Muscle of leg (tissue), 16 donors: ENCODE measurements at places on chromosomes 6 and 20. TPM values are rescaled to one million over a fixed set of nuclear protein-coding genes. Genes with fewer than 3 reads are reported as not detected.

Gene PCIF1
- 23.4 TPM for polyA plus RNA-seq

DNA sequence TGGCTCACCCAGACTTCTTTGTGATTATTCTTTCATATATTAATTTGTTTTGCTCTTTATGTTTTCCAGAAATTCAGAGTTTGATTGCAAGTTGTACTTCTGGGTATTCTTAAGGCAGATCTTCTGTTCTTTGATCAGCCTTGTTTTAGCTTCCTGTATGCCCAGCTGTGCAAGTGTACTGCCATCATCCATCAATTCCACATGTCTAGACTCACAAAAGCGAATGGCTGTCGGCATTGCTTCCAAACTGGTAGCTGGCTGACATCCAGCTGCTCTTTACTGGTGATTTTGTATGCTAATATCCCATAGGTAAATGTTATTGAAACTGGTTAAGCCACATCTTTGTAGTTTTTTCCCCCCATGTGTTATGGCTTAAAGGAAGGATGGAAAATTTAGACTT, 1084.8 kb upstream of the CITED2 start:
- no peak overlapping the region for H3K27ac ChIP-seq
- H3K4me3 ChIP-seq, result no peak overlapping the region
- H3K36me3 ChIP-seq, result no peaks in the 10 kb centered on the region
- no peaks in the 10 kb centered on the region for H3K4me1 ChIP-seq

Gene LIME1
- 4.1 TPM for polyA plus RNA-seq

- H3K4me1 ChIP-seq, result peaks cover 14% of the 10 kb centered on the region
- H3K27ac ChIP-seq, result peak overlapping the region; percentile 51
These were observed 33.7 kb upstream of the SIRPA start for GRCh38 chr20:1861347-1861976.

Gene PSORS1C2
- polyA plus RNA-seq, result not detected

GRCh38 chr6:145948328-145948727, 15.8 kb downstream of the SHPRH start:
- H3K36me3 ChIP-seq, result peaks cover 23% of the 10 kb centered on the region
- no peaks in the 10 kb centered on the region for H3K4me1 ChIP-seq
- no peaks in the 10 kb centered on the region for H3K27me3 ChIP-seq
- H3K4me3 ChIP-seq, result no peak overlapping the region
- DNase-seq, result no peak

DNA sequence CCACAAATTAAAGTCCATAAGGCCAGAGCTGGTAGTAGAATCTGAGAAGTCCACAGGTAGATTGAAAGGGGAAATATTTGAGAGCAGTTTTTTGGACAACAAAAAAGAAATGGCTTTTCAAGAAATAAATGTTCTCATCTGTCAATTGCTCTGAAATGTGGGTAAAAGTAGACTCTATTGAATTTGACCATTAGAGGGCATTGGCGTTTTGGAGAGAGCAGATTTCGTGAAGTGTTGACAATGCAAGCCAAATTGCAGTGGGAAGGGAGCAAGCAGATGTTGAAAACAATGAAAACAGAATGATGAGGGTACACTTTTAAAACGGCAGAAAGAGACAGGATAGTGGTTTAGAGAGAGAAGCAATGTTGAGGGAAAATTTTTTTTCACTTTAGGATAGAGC, 149.1 kb upstream of the FAM83B start:
- no peaks in the 10 kb centered on the region for H3K4me1 ChIP-seq
- no peak overlapping the region for H3K27ac ChIP-seq
- H3K27me3 ChIP-seq, result no peaks in the 10 kb centered on the region
- no peaks in the 10 kb centered on the region for H3K36me3 ChIP-seq

DNA sequence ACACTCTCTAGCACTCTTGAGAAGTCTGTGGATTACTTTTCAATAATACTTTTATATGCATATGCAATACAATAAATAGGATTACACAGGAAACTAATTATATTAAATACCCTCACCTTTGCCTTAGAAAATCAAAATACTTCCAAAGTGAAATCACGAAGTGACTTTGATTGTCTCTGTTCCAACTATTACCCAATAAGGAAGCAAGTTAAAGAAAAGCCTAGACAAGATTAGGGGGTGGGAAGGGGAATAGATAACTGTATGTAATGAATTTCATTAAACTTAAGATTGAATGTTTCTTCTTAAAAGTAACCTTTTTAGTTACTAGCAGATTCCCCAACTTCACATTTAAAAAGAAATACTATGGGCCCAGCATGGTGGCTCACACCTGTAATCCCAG, 66.6 kb upstream of the SOX4 start:
- no peaks in the 10 kb centered on the region for H3K36me3 ChIP-seq
- peaks cover 4% of the 10 kb centered on the region for H3K4me1 ChIP-seq
- DNase-seq, result no peak
- no peak overlapping the region for H3K27ac ChIP-seq
- H3K27me3 ChIP-seq, result no peaks in the 10 kb centered on the region

Gene PREX1
- polyA plus RNA-seq, result 21.1 TPM

DNA sequence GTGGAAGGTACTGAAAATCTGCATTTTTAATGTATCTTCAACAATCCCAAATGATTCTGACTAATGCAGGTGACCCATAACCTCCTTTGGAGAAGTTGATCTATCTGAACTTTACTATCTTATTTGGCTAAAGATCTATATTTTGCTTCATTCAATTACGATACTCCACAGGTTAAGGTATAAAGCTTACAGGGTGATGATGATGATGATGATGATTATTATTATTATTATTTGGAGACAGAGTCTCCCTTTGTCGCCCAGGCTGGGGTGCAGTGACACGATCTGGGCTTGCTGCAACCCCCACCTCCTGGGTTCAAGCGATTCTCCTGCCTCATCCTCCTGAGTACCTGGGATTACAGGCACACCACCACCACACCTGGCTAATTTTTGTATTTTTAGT, 13.1 kb downstream of the TOP1 start:
- H3K36me3 ChIP-seq, result no peaks in the 10 kb centered on the region
- H3K4me3 ChIP-seq, result no peak overlapping the region
- DNase-seq, result no peak
- no peaks in the 10 kb centered on the region for H3K27me3 ChIP-seq
- H3K27ac ChIP-seq, result no peak overlapping the region

DNA sequence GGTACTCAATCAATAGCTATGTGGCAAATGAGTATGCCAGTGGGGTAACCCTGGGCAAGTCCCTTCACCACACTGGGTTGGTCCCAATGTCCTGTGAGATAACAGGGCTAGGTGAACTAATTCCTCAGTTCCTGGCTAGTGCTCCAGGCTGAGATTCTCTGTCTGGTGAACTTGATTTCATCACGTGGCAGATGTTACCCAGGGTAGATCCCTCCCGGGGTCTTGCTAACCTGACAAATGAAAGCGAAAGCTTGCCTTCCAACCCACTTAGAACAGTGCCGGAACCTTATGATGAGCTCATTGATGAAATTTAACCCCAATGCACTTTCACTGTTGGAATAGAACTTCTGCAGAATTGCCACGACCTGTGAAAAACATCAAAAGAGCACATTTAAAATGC, 6.6 kb upstream of the ANKRD60 start:
- H3K36me3 ChIP-seq, result peaks cover 7% of the 10 kb centered on the region
- no peak for DNase-seq

- H3K4me1 ChIP-seq, result peaks cover 23% of the 10 kb centered on the region
- no peaks in the 10 kb centered on the region for H3K36me3 ChIP-seq
- no peaks in the 10 kb centered on the region for H3K27me3 ChIP-seq
- H3K27ac ChIP-seq, result no peak overlapping the region
These were observed 21.0 kb upstream of the RNF24 start for GRCh38 chr20:4036351-4036750.

- peak overlapping the region; percentile 78 for H3K4me3 ChIP-seq
- no peaks in the 10 kb centered on the region for H3K27me3 ChIP-seq
- H3K4me1 ChIP-seq, result peaks cover 5% of the 10 kb centered on the region
- peak; percentile 46 for DNase-seq
These were observed 1.8 kb downstream of the REV3L start for GRCh38 chr6:111480988-111481822.

- H3K4me1 ChIP-seq, result peaks cover 8% of the 10 kb centered on the region
- no peaks in the 10 kb centered on the region for H3K27me3 ChIP-seq
- H3K27ac ChIP-seq, result no peak overlapping the region
- H3K4me3 ChIP-seq, result no peak overlapping the region
- peaks cover 62% of the 10 kb centered on the region for H3K36me3 ChIP-seq
These were observed 28.4 kb downstream of the BRPF3 start for GRCh38 chr6:36224918-36225461.

Gene OLIG3
- polyA plus RNA-seq, result not detected

Gene OPRM1
- polyA plus RNA-seq, result not detected

Gene LKAAEAR1
- not detected for polyA plus RNA-seq

Gene ZNF831
- 0.14 TPM for polyA plus RNA-seq

DNA sequence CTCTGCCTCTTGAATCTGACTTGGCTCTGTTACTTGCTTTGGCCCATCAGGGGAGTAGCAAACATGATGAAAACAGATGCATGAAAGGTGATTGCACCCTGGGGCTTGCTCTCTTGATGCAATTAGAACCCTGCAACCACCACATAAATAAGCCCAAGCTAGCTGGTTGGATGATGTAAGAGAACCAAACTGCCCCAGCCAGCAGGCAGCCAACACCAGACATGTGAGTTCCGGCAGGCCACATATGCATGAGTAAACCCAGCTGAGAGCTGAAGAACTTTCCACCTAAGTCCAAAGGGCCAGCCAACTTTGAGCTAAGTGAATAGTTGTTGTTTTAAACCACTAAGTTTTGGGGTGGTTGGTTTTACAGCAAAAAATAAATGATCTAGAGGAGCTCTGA, 268.4 kb downstream of the FARS2 start:
- no peaks in the 10 kb centered on the region for H3K36me3 ChIP-seq
- H3K27me3 ChIP-seq, result no peaks in the 10 kb centered on the region
- no peak overlapping the region for H3K4me3 ChIP-seq
- H3K4me1 ChIP-seq, result no peaks in the 10 kb centered on the region
- DNase-seq, result no peak

Gene GFRA4
- polyA plus RNA-seq, result not detected

Gene FOXC1
- polyA plus RNA-seq, result 2.4 TPM

GRCh38 chr6:4359108-4359730, 223.8 kb upstream of the ECI2 start:
- no peak overlapping the region for H3K4me3 ChIP-seq
- no peaks in the 10 kb centered on the region for H3K27me3 ChIP-seq
- no peak for DNase-seq
- no peaks in the 10 kb centered on the region for H3K36me3 ChIP-seq
- peaks cover 15% of the 10 kb centered on the region for H3K4me1 ChIP-seq

Gene HCRTR2
- polyA plus RNA-seq, result not detected

DNA sequence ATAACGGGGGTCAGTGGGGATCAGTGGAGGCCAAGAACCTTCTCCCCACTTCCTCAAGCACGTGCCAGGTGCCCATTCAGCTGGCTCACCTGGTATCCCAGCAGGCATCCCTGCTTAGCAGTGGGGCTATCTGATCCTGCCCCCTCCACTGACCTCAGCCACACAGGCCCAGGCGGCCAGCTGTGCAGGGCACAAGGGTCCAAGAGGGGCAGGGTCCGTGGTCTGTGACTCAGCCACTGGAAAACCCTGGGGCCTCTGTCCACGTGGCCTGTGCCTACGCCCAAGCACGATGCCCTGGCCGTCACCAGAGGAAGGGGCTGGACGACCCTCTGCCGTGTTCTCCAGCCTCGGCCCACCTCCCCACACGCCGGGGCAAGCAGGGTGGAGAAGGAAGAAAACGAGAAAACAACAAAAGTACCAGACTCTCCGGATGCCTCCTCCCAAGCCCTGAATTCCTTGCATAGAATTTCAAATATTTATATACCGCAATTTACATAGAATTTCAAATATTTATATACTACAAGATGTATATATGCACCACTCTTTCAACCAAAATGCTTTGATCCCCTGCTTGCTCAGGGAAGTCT, 12.1 kb downstream of the PXDC1 start:
- no peaks in the 10 kb centered on the region for H3K27me3 ChIP-seq
- no peak for DNase-seq
- no peak overlapping the region for H3K27ac ChIP-seq
- H3K4me1 ChIP-seq, result peaks cover 24% of the 10 kb centered on the region
- H3K36me3 ChIP-seq, result peaks cover 51% of the 10 kb centered on the region

DNA sequence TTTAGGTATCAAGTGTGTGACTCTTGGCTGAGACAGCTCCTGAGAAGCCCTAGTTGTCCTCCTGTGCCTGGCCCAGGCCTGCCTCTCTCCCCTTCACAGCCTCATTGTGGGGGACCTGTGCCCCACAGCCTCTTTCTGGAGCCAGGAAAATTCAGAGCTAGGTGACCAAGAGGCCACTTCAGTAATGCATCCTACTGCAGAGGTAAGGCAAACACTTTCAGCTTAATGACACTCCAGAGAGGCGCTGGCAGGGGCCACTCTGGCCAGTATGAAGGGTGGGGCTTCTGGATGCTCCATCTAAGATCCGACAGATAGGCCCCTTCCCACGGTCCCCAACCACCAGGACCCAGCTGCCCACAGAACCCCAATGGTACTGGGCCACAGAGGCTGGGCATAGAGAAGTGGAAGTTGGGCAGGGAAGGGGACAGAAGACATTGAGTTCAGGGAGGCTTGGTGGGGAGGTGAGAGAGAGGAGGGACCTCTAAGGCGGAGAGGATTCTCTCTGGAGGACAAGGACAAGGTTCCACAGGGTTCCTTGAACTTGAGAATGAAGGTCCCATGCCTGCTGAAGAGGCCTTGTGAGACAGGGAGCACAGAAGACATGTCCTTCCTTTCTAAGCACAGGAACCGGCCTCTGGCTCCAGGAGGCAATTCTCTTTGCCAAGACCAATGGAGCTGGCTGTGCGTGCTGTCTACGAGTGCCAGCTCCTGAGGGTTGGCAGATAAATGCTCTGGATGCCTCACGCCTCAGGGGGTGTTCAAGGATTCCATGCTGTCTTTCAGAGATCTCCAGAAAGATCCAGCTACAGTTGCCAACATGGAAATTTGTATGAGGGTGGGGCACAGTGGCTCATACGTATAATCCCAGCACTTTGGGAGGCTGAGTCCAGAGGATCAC, 46.4 kb upstream of the TGM2 start:
- DNase-seq, result no peak
- H3K27me3 ChIP-seq, result peaks cover 4% of the 10 kb centered on the region
- H3K27ac ChIP-seq, result no peak overlapping the region
- peaks cover 25% of the 10 kb centered on the region for H3K4me1 ChIP-seq
- no peaks in the 10 kb centered on the region for H3K36me3 ChIP-seq

DNA sequence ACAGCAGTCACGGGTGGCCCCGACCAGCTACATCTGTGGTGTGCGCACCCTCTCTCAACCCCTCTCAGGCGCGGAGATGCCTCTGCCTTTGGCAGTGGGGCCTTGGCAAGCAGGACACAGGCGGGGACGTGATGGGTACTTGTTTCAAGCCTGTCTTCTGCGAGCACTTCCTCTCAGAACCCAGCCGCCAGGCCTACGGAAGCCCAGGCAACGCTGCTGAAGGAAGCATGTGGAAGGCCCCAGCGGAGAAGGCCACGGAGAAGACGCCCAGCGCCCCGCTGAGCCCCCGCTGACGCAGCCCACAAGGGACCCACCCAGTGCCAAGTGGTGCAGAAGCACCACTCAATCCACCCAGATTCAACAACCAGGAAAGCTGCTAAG, 13.0 kb downstream of the SERPINB6 start:
- peaks cover 21% of the 10 kb centered on the region for H3K36me3 ChIP-seq
- H3K27me3 ChIP-seq, result no peaks in the 10 kb centered on the region
- peak; percentile 46 for DNase-seq
- H3K4me3 ChIP-seq, result no peak overlapping the region
- H3K27ac ChIP-seq, result peak overlapping the region; percentile 7

DNA sequence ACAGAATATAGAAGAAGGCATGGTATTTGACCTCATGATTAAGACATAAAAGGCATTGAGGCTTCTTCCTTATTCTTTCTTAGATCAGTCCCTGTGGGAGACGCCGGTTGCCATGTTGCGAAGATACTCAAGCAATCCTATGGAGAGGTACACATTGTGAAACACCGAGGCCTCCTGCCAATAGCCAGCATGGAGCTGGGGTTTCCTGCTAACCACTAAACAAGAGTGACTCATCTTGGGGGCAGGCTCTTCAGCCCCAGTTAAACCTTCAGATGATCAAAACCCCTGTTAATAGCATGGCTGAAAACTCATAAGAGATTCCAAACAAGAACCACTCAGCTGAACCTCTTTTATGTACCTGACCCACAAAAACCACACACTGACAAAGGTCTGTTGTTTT, 478.8 kb downstream of the CD83 start:
- H3K36me3 ChIP-seq, result no peaks in the 10 kb centered on the region
- no peak for DNase-seq
- no peak overlapping the region for H3K27ac ChIP-seq
- no peaks in the 10 kb centered on the region for H3K4me1 ChIP-seq
